ENCODE measurements at places on chromosomes 16 and 17.

- no peak for DNase-seq
Measured at GRCh38 chr17:16507918-16508533, 16.0 kb upstream of the LRRC75A start.

GRCh38 chr16:50024207-50024606, 818 bp upstream of the CNEP1R1 start:
- DNase-seq: no peak

GRCh38 chr17:19641687-19642372, 6.7 kb upstream of the ALDH3A2 start:
- no peak for DNase-seq

- no peak for DNase-seq
Measured at GRCh38 chr17:73776351-73777130, 132.3 kb upstream of the SDK2 start.

GRCh38 chr17:40343219-40344119, 21.1 kb downstream of the GJD3 start:
- no peak for DNase-seq

GRCh38 chr16:79212114-79212791, 388.3 kb downstream of the MAF start:
- no peak for DNase-seq

- DNase-seq: no peak
Measured at GRCh38 chr17:63162406-63163157, 196.5 kb downstream of the TANC2 start.

DNA sequence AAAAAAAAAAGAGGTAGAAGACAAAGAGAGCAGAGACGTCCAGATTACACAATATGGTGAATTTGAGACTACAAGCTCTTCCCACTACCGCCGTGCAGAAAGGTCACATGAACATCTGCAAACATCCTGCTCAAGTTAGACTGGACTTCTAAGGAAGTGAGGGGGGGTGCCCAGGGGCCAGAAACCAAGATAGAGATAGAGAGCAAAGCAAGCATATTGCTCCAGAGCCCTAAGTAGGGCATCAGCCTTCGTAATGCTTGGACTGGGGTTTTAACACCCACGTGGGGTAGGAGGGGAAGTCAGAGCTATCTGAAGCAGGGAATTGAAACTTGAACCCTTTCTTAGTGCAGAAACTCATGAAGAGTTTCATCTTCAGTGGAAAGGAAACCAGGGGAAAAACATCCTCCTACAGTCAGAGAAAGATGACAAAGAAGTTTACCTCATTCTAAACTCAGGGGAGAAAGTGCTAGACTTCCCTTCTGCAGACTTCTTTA, 8.7 kb downstream of the CLEC19A start:
- no peak for DNase-seq

GRCh38 chr17:38735161-38735997, 5.2 kb downstream of the CISD3 start:
- DNase-seq: peak; percentile 65

- no peak for DNase-seq
Measured at GRCh38 chr16:17069681-17070080, 401.1 kb downstream of the XYLT1 start.

- DNase-seq: no peak
Measured at GRCh38 chr16:52309446-52310416, 237.2 kb downstream of the TOX3 start.

DNA sequence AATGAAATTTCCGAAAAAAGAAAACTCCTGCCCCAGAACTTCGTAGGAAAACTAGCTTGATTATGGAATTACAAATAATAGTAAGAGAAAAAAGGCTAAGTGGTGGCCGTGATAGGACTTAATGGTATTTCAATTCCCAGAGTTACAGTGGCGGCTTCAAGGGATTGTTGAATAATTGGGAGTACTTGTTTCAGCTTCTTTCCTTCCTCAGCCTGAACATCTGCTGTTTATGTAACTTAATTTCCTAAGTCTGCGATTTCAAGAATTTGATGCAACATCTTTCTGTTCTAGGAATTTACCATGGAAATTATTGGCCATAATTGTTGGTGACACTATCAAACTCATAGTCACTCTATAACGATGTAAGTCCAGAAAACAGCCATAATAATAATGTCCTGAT, 684 bp upstream of the APPBP2 start:
- DNase-seq: no peak

DNA sequence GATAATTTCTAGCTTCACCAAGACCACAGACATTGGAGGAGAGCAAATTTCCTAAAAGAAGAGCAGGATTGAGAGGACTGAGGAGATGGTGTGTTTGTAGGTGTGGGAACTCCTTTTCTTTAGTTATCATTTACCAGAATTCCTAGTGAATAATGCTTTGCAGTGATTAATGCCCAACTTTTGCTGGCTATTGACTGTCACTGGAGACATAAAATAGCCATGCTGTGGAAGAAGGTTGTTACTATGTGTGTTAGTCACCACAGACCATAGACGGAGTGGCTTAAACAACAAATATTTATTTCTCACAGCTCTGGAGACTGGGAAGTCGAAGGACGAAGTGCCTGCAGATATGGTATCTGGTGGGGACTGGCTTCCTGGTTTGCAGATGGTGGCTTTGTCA, 179.1 kb downstream of the SHISA9 start:
- DNase-seq: no peak

- DNase-seq: no peak
Measured at GRCh38 chr17:2412561-2413021, 11.7 kb upstream of the MNT start.

DNA sequence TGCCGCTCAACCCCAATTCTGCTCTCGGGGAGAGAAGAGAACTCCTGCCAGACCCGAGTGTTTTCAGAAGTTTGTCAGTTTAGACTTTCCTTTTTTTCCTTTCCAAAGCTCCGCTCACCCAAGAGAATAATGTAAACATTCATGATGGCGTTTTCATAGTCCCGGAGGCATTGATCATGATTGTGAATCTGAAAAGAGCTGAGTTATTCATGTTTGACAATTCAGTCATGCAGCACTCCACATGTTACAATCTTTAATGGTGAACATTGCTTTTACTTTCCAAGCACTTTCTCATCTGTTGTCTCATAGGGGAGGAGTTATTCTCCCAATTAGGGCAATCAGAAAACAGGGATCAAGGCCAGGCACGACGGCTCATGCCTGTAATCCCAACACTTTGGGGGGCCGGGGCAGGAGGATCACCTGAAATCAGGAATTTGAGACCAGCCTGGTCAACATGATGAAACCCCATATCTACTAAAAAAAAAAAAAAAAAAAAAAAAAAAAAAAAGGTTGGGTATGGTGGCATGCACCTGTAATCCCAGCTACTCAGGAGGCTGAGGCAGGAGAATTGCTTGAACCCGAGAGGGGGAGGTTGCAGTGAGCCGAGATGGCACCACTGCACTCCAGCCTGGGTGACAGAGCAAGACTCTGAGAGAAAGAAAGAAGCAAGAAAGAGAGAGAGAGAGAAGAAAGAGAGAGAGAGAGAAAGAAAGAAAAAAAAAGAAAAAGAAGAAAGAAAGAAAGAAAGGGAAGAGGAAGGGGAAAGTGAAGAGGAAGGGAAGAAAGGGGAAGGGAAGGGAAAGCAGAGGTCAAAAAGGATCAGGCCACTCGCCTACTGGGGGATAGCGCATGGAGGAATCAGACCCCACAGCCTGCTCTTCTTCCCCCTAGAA, 70.0 kb upstream of the TNRC6C start:
- no peak for DNase-seq
